PC-3 (cell line): ENCODE measurements at places on chromosomes 7 and 10. TPM values are rescaled to one million over a fixed set of nuclear protein-coding genes. Genes with fewer than 3 reads are reported as not detected.

The ABCB4 gene
- not detected in 2 replicates for total RNA-seq

The HTR5A gene
- total RNA-seq = not detected in 2 replicates

The MICALL2 gene
- 52.8 and 72.6 TPM in 2 replicates for total RNA-seq

The HOXA3 gene
- 4.5 and 13.8 TPM in 2 replicates for total RNA-seq

The LIPJ gene
- not detected in 2 replicates for total RNA-seq

The HOXA6 gene
- 6.9 and 8.3 TPM in 2 replicates for total RNA-seq

The GPER1 gene
- total RNA-seq = 4.9 and 8.0 TPM in 2 replicates

The DOCK1 gene
- total RNA-seq = 34.3 and 34.6 TPM in 2 replicates

The CUBN gene
- total RNA-seq = 0.80 TPM in 1 of 2 replicates, not detected in the other

The ENO4 gene
- total RNA-seq = 0.35 TPM in 1 of 2 replicates, not detected in the other

DNA sequence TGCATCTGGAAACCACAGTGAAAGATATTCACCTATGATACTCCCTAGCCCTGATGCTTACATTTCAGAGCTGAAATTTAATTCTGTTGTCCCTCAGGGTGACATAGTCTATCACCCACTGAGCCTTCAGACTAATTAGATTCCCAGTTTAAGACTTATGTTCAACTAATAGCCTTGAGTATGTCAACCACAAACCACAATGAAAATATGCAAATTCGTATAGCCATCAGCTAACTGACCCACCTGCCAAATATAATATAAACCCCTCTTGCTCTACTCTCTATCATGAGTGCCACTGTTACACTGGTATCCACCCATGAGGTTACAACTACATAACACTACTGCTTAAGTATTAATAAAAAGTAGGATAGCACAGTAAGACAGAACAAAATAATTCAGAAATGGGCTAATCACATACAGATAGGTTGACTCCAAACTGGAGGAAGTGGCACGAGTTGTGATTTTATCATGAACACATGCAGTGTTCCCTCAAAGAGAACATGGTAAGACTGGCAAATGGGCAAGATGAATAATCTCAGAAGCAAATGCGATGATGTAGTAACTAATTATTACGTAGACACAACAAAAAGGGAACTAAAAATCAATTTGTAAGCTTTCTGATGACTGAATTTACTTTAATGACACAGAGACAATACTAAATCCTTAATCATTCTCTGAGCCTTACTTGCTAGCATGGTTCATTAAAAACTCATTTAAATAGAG, 290.6 kb downstream of the PARD3 start:
- DNase-seq = no peak

GRCh38 chr10:128187788-128188185, 61.6 kb upstream of the MKI67 start:
- no peak for DNase-seq

- DNase-seq = no peak
Observed at GRCh38 chr7:105810556-105810955, 65.8 kb downstream of the ATXN7L1 start.

DNA sequence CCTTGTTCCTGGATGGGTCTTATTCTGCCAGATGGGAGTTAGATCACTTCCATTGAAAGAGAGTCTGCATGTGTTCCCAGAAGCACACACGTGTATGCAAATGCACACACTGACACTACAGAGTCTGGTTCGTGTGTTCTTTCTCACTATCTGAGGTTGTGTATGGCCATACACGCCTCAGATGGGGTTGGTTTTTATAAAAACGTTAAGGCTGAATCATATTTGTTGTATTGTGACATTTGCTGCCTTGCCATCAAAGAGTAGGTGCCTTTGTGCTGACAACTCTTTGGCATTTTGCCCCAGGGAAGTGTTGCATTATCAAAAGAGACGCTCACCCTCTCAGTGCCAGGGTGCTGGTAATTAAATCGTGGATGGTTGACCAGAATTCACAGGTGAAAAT, 37.7 kb upstream of the HDAC9 start:
- no peak for DNase-seq

GRCh38 chr10:119495021-119495505, 47.5 kb downstream of the RGS10 start:
- no peak for DNase-seq

GRCh38 chr10:120262857-120263547, 194.0 kb upstream of the PLPP4 start:
- DNase-seq = peak; percentile 61

DNA sequence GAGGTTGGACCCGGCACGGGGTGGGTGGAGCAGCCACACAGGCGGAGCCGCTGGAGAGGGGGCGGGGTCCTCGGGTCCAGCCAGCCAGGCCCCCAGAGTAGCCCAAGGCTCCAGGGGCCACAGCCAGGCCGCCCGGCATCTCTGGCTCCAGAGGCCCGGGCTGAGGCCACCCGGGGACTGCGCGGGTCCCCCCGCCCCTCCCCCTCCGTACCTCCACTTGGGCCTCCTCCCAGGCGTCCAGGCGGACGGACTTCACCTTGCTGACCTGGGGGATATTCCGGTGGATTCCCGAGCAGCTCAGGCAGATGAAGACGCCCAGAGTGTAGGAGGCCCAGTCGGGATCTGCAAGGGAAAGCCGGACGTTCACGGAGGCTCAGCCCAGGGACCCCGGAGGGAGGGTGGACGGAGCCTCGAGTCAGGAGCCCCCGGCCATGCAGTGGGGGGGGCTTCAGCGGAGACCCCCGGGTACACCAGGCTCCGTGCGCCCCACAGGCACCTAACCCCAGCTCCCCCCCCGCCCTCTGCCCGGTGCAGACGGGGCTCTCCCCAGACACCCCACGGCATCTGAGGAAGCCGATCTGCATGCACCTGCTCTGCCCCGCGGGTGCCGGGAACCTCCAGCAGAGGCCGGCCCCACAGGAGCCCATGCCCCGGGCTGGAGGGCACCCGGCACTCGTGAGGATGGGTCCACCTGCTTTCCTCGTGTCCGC, 19.2 kb downstream of the ADAP1 start:
- DNase-seq = no peak

- peak; percentile 57 for DNase-seq
Observed at GRCh38 chr7:87218796-87219544, 562 bp downstream of the TMEM243 start.

DNA sequence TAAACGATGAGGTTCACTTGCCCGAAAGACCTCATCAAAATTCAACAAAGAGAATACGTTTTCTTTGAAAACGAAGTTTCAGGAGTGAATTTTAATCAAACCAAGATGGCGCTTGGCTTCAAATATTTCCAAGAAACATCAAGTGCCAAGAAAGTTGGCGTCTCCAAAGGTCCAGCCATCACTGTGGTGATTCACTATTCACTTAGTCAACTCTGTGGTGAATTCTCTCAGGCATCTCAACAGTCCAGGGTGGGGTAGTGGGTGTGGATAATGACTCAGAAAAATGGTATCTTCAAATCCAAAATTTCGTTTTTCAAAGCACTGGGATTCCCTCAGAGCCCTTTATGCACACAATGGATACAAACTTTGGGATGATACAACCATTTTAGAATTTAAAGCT, 133.1 kb downstream of the SVIL start:
- DNase-seq = peak; percentile 93

DNA sequence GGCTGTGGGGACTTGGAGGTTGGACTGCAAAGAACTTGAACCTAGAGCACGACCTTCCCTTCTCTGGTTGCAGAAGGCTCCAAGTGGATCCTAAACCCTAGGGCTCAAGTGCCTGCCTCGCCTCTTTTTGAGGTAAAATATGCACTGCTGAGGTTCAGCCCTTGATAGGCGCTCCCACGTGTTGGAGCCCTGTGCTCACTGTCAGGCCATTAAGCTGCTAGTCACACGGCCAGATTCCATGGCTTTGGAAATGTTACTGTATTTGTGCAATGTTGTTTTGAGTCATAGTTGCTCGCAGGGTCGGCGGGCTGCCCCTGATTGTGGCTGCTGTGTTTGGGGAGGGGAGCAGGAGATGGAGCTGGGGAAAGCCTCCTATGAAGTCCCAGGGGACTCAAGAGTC, 39.8 kb upstream of the PCBD1 start:
- DNase-seq = no peak

DNA sequence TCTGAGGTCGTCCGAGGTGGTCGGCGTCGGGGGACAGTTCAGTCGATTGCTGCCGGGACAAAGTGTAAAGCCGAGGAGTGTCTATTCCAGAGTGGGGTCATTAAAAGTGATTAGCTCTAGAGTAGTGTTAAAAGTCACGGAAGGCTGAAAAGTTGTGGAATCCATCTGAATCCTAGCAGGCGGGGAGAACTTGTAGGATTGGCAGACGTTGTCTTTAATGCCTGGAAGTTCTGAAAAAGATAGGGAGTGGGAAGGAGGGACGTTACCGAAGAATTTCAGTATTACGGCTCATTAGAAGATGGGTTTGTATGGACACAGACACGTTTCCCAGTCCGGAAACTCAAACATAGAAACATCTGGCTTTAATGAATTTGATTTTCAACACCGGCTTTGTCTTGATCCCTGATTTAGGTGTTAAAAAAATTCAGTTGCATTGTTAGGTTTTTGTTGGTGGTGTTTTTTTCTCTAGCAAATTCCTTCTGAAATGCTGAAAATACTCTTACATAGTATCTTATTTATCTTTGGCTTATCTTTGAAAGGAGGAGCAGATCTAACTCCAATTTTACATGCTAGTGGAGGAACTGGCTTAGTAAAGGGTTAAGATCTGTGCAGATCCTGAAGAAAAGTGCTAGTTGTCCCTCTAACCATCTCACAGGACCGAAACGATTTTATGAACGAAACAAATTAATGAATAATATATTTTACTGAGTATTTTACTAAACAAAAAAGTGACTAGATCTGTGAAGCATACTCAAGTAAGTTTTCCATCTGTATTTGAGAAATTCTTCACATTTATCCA, 900 bp downstream of the MKLN1 start:
- peak; percentile 7 for DNase-seq

DNA sequence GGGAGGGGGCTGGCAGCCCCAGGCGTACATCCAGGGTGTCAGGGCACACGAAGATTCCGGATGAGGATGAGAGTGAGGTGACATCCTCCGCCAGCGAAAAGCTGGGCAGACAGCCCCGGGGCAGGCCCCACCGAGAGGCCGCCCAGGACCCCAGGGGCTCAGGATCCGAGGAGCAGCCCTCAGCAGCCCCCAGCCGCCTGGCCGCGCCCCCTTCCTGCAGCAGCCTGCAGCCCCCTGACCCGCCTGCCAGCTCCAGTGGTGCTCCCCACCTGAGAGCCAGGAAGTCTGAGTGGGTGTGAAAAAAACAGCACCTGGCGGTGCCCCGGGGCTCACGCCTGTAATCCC, 3.2 kb downstream of the GJD4 start:
- DNase-seq = no peak

GRCh38 chr7:41916450-41916927, 213.6 kb upstream of the INHBA start:
- DNase-seq = peak; percentile 92

GRCh38 chr7:135620980-135621850, 41.1 kb upstream of the STMP1 start:
- peak; percentile 89 for DNase-seq

GRCh38 chr7:107826451-107826850, 23.4 kb upstream of the SLC26A3 start:
- DNase-seq = no peak

DNA sequence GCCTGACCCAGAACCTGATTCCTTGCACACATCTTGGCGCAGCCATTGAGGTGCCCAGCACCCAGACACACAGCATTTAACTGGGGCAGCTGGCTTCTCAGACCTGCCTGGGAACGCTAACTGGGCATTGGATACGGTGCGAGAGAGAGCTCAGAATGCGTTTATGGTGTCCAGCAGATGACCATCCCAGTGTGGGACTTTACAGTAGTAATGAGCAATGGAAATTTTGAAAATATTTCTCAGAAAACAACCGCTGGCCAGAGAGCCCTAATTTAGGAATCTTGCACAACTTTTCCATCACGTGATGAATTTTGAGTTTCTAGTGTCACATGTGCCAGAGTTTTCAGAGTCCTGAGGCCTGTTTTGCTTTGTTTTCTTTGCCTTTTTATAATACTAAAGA, 78.2 kb upstream of the SEC61G start:
- DNase-seq = no peak

- no peak for DNase-seq
Observed at GRCh38 chr7:26331113-26331512, 39.5 kb downstream of the SNX10 start.

- peak; percentile 55 for DNase-seq
Observed at GRCh38 chr10:104209575-104210198, 22.5 kb downstream of the CFAP43 start.

GRCh38 chr10:10394933-10395658, 622.6 kb upstream of the CELF2 start:
- DNase-seq = no peak

- peak; percentile 67 for DNase-seq
Observed at GRCh38 chr7:139916717-139917395, 87.8 kb downstream of the TBXAS1 start.

DNA sequence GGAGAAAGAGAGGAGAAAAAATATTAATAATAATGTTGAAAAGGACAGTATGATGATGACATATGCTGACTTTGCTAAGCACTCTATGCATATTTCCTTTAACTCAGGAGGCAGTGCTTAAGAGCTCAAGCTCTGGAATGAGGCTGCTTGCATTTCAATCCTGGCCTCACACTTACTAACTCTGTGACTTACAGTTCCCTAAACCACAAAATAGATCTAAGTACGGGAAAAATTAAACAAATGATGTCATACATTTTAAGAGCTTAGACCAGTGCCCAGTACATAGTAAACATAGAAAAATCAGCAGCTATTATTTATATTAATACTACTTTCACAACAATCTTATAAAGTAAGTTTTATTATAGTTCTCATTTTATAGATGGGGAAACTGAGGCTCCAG, 61.3 kb downstream of the GFRA1 start:
- no peak for DNase-seq

GRCh38 chr10:90888387-90888786, 16.6 kb downstream of the RPP30 start:
- peak; percentile 13 for DNase-seq

DNA sequence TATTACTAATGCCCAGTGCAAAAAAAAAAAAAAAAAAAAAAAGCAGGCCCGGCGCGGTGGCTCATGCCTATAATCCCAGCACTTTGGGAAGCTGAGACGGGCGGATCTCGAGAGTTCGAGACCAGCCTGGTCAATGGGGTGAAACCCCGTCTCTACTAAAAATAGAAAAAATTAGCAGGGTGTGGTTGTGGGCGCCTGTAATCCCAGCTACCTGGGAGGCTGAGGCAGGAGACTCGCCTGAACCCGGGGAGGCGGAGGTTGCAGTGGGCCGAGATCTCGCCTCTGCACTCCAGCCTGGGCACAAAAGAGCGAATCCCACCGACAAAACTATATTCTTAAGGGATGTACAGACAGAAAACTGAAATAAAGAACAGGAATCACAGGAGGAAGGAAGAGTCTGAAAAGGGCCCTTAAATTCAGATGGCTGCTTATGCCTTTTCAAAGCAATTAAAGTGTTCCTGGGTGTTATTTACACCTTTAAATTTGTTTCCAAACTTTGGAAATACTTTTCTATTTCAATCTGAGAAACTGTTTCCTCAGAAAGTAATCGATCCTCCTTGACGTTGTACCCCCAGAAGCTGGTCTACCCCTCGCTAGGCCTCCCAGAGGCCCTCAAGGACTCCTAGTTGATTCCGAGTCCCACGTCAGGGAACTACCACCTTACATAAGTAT, 2.0 kb upstream of the KMT2E start:
- DNase-seq = no peak
